Activated CD8-positive, alpha-beta T cell treated with anti-CD3 and anti-CD28 coated beads for 36 hours (primary cell): ENCODE measurements at places on chromosomes 7 and 10. TPM values are rescaled to one million over a fixed set of nuclear protein-coding genes. Genes with fewer than 3 reads are reported as not detected.

Gene ARHGEF35
- 2.3 TPM for total RNA-seq

Gene METTL27
- not detected for total RNA-seq

Gene SPDYE5
- 0.18 TPM for total RNA-seq

Gene SPDYE2
- not detected for total RNA-seq
